Activated naive CD8-positive, alpha-beta T cell treated with anti-CD3 and anti-CD28 coated beads for 36 hours (primary cell): ENCODE measurements at places on chromosomes 4 and X. TPM values are rescaled to one million over a fixed set of nuclear protein-coding genes. Genes with fewer than 3 reads are reported as not detected.

The IL2RG gene
- 231 TPM for total RNA-seq

The ABRAXAS1 gene
- total RNA-seq, result 18.5 TPM

The ODAPH gene
- total RNA-seq, result not detected

The ITGB1BP2 gene
- total RNA-seq, result 5.6 TPM

The TCEAL6 gene
- not detected for total RNA-seq

The GRID2 gene
- not detected for total RNA-seq

DNA sequence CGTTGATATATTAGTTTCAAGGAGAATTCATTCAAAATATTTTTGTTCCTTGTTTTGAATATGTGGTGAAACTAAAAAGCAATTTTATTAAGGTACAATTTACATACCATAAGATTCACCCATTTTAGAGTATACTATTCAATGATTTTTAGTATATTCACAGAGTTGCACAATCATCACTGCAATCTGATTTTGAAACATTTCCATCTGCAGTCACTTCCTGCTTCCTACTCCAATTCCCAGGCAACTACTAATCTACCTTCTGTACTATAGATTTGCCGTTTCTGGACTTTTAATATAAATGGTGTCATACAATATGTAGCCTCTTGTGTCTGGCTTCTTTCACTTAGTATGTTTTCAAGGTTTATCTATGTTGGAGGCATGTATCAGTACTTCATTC lies 71.3 kb downstream of the SLC9A7 start:
- DNase-seq, result no peak

GRCh38 chr4:147041376-147041775 lies 95.7 kb upstream of the TTC29 start:
- no peak for DNase-seq

DNA sequence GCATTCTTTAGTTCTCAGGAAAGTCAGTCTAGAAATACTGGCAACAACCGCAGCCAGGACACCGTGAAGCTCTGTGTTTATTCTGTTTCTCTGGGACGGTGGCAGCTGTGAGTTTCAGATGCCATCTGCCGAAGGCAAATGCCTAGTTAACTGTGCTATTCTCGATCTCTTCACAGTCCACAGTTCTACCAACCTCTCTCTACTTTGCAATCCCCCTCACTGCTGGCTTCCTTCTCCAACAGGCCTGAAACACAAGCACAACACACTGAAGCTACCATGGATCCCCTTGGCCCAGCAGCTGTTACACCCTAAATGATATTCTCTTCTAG lies 118.8 kb downstream of the ZNF827 start:
- DNase-seq, result no peak

DNA sequence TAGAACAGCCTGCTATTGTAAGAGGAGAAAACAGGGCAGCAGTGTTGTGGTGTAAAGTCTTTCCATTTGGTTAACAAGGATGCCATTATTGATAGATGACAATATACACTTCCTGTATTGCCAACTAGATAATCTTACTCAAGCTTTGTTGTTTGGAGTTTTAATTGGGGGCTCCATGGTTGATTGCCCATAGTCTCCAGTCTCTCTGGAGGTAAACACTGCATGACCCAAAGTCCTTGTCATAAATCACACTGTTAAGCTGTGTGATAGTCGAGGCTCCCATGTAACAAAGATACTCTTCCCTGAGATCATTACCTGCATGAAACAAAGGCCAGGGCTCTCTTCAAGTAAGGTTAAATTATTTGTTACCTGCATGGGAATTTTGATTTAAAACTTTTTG lies 394.6 kb downstream of the C4orf33 start:
- no peak for DNase-seq

DNA sequence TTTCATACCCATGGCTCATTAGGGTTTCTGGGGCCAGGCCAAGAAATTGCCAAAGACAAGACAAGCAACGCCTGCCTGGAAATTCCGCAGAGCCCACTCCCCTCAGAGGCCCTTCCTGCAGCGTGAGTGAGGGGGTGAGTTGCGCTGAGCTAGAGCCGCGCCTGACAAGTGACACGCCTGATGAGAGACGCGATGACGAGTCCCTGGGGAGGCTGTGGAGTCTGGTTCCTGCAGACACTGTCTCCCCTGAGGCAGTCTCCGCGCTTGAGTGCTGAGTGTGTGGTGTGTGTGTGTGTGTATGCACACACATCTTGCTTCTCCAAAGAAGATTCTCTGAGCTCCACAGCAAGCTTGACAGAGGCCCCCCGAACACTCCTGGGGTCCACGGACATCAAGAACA lies 269.8 kb downstream of the BCOR start:
- no peak for DNase-seq

DNA sequence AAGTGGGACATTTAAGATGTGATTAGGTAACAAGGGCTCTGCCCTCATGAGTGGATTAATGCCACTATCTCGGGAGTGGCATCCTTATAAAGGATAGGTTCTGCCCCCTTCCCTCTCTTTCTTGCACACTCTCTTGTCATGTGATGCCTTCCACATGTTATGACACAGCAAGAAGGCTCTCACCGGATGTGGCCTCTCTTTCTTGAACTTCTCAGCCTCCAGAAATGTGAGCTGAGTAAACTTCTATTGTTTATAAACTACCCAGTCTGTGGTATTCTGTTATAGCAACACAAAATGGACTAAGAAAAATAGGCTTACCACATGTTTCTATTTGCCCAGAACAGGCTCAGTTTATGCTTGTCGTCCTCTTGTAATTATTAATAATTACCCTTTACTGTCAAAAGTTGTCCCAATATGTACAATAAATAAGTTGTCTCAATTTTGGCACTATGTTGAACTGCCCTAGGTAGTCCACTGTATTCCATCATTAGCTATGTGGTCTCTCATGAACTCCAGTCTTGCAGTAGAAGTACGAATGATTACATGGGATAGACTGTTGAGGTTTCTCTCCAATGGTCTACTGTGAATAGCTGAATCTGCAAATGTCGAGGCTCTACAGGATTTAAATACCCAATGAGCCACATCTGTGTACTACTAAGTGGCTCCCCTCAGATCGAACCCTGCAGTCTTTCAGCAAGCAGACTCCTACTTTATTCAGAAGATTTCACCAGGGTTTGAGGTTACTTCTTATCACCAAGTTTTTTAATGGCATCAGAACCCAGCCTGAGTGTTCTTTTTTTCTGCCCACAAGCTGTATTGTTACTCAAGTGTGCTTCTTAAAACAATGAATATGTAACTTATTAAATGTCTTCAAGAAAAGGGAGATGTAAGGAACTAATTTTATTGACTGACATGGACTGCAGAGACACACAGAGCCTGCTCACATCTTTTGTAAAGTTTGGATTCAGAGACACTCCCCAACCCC lies 102.0 kb upstream of the LEF1 start:
- DNase-seq, result no peak

DNA sequence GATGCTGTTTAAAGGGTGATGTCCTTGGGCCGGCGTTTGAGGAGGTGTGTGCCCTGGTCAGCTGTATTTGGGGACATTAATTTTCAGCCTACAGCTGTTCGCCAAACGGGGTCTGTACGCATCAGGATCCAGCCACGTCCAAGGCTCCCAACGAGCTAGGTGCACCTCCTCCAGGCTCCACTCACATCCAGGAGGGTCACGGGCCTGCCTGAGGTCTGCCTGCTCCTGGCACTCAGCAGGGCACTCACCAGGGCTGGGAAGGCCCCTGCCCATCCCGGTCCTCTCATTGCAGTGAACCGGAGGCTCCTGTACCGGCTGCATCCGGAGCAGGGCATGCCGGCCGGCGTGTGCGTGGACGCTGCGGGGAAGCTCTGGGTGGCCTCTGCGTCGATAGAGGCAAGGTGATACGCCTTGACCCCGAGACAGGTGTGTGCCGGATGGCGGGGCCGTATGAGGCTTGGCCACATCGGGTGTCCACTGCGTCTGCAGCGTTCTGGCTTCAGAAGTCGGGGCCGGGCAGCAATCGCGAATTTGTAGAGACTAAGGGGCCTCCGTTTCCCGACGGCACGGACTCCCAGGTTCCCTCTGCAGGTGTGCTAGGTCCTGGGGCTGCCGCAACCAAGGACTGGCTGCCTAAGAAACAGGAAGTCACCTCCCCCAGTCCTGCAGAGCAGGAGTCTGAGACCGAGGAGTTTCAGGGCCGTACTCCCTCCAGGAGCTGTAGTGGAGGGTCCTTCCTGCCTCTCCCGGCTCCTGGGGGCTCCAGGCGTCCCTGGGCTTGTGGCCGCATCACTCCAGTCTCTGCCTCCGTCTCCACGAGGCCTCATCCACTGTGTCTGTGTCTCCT lies 27.5 kb upstream of the PLCXD1 start:
- no peak for DNase-seq

GRCh38 chr4:152763796-152764195 lies 15.7 kb downstream of the TIGD4 start:
- no peak for DNase-seq

DNA sequence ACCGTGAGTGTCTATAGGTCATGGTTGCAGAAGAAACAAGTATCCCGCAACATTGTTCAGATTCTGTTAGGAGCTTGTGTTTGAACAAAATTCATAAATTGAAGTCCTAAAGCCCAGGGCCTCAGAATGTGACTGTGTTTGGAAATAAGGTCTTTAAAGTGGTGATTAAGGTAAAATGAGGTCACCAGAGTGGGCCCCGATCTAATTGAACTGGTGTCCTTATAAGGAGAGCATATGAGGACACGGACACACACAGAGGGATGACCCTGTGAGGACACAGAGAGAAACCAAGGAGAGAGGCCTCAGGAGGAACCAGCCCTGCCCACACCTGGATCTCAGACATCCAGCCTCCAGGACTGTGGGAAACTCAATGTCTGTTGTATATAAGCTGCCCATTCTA lies 76.9 kb downstream of the DHRSX start:
- no peak for DNase-seq

DNA sequence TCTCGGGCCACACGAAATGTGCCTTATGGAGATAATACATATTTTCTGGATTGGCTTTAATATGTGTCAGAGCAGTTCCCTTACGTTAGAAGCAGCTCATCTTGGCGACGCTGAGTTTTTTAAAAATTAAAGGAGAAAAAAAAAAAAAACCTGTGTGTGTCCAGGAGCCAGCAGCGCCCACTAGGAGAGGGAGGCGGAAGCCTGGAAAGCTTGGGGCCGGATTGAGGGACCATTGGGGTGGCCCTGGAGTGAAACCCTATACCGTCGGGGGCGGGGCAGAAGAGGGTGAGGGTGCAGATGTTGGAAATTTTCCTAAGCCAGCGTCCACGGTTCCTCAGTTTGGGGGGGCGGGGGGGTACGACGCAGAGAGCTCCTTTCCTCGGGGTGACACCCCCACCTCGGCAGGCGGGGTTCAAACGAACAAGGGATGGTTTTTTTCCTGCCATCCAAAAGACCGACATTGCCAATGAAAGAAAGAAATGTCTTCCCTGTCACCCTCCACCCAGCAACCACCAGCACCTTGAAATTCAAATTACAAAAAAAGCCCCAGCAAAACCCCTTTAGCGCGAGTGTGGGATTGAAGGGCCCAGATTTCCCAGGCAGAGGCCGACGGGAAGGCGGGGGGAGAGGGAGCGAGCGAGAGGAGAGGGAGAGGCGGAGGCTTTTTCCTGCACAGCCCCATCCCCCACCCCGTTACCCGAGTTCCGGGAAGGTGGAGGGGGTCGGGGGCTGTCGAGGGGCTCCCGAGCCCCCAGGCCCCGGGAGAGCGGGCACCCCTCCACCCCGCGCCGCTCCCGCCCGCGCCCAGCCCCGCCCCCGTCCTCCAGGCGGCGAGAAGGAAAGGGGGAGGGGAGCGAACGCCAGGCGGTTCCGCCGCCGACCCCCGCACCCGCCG lies 859 bp downstream of the SMARCA1 start:
- no peak for DNase-seq

DNA sequence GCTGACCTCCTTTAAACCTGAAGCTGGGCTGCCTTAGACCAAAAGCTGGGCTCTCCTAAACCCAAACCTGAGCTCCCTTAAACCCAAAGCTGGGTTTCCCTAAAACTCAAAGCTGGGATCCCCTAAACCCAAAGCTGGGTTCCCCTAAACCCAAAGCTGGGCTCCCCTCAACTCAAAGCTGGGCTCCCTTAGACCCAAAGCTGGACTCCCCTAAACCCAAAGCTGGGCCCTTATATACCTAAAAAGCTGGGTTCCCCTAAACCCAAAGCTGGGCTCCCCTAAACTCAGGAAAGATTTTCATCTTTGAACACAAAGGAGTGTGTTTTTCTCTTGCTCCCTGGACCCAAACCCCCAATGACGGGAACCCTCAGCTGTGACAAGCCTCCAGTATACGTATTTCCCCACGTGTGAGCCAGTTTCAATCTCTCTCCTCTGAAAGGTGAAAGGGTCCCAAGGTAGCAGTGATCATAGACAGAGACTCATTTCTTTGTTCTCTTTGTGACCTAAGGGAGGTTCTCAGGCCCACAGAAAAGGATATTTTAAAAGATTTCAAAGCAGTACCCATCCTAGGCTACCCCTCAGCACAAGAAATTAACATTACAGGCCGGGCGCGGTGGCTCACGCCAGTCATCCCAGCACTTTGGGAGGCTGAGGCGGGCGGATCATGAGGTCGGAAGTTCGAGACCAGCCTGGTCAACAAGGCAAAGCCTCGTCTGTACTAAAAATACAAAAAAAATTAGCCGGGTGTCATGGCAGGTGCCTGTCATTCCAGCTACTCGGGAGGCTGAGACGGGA lies 31.3 kb upstream of the ASMTL start:
- DNase-seq, result no peak

GRCh38 chr4:1012034-1012739 lies 761 bp downstream of the FGFRL1 start:
- DNase-seq, result peak; percentile 41

DNA sequence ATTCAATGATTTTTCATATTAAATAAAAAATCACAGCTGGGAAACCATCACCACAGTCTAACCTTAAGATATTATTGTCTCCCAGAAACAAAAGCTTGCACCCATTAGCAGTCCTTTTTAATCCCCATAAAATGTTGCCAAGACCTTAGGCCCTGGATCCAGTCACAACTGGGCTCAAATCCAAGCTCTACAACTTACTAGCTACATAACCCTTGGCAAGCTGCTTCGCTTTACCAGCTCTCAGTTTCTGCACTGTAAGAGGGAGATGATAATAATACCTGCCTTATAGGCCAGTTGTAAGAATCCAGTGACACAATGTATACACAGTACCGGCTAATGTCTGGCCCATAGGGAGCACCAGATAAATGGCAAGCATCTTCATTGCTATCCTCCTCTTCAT lies 400.9 kb upstream of the FGF13 start:
- no peak for DNase-seq

GRCh38 chrX:120294651-120295050 lies 16.6 kb downstream of the TMEM255A start:
- no peak for DNase-seq

GRCh38 chr4:128227991-128228571 lies 59.5 kb downstream of the PGRMC2 start:
- no peak for DNase-seq

GRCh38 chrX:101163166-101163565 lies 56.4 kb upstream of the DRP2 start:
- DNase-seq, result no peak
